ENCODE measurements at places on chromosomes 3 and 15.

DNA sequence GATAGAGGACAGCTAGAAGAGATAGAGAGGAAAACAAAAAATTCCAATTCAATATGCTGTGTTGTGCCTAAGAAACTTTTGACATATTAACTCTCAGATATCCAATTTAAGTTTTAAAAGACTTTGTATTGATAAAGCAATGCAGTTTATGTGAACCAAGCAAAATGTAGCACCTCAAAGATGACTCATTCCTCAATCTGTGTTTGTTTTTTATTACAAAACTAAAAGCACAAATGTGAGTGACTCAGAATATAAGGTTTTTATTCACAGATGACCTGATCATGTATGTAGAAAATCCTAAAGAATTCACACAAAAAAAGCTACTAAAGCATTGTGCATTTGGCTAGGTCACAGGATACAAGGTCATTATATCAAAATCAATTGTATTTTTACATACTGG is 11.1 kb downstream of the HCLS1 start:
- no peak for DNase-seq

DNA sequence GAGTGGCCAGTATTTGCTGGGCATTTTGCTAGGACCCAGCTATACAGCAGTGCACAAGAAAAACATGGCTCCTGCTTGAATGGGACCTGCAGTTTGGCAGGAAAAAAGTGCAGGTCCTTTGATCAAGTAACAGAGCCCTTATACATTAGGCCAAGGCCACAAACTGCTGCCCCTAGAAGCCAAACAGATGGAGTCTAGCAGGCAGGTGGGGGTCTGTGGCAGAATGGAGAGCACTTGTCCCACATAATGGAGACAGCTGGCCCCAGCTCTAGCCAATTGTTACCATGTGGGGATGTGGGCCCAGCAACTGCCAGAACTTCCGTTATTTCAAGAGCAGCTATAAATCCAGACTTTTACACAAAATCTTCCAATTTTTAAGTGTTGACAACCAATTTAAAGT is 79.3 kb downstream of the SHQ1 start:
- no peak for DNase-seq

DNA sequence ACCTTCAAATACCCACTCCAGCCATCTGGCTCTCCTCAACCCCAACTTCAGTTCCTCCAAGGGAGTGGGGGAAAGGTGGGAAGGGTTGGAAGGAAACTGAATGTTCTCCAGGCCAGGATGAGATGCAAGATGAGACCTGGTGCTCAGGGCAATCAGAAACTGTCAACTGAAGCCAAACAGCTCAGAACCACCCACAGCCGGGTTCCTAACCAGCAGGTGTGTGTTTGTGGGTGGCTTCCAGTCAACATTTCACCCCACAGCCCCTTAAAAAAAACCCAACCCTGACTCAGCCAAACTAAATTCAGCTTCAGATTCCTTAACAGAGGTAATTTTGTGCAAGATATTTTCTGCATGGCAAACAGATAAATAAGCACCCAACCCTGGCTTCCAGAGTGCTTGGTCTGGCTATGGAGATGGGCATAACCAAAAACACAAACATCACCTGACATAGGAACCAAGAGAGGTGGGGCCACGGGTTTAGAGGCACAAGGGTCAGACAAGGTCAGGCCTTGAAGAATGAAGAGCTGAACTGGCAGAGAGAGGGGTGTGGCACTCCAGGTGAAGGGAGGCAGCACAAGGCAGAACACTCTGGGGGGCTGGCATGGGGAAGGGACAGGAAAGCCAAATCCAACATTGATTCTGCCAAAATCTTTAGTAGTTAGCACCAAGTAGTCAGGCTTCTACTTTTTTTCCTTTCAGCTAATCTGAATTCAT is 34.7 kb downstream of the ZNF445 start:
- no peak for DNase-seq

DNA sequence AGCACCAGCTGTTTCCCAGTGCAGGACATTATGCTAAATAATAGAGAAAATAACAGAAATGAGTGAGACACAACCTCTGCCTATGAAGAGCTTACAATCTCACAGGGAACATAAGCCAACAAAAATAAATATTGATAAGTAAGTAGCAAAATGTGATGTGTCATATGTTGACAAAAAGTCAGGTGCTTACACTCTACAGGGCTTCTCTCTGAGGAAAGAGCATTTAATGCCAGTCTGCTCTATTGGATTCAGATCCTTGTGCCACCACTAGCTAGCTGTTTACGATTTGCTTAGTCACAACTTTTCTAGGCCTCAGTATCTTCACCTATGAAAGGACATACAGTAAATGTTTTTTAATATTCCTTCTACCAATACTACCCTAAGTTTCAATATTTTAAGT is 500.9 kb upstream of the NAALADL2 start:
- no peak for DNase-seq

DNA sequence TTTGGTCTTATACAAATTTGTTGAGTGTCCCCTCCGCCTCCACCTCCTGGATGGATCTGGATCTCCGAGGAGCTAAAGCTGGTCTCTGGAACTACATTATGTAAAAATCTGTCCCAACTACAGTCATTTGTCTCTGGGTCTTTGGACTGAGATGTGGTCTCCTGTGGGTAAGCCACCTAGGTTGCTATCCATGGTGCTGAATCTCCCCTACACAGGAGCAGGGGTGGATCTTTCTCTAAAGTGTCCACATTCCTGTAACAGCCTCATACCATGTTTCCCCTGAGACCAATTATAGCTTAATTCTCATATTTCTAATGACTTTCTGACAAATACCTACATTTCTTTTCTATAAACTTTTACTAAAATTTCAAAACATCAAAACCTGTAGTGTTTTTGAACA is 625.8 kb downstream of the TAFA4 start:
- no peak for DNase-seq

DNA sequence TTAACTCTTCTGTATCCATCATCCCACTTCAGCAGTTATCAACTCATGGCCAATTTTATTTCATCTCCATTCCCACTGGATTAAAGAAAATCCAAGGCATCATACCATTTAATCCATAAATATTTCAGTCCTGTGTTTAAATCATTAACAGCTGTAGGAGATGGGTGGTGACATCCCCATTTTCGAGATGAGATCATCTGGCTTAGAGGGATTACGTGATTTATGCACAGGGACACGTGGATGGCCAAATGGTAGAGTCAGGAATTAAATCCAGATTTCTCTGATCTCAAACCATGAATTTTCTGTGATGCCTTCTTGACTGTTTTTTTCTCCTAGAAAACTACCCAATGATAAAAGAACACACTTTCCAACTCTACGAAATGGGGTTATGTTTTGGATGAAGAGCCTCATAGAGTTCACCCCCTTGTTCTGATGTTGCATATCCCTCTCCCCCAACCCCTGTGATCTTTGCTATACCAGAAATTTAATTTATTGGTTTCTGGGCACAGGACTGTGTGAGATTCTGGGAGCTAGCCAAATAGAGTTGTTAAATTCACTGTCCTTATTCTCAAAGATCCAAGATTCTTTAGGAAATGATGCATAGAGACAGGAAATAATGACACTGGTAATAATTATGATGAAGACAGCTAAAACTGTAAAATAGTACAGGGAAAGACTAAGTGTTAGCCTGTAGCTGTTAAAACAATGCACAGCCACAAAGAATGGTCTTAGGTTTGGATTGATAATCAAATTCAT is 7.4 kb downstream of the ZNF589 start:
- no peak for DNase-seq

All from RWPE2 (cell line).